ENCODE measurements at places on chromosomes 4 and X.

GRCh38 chr4:173446416-173446815 lies 47.5 kb upstream of the SCRG1 start:
- DNase-seq: no peak

DNA sequence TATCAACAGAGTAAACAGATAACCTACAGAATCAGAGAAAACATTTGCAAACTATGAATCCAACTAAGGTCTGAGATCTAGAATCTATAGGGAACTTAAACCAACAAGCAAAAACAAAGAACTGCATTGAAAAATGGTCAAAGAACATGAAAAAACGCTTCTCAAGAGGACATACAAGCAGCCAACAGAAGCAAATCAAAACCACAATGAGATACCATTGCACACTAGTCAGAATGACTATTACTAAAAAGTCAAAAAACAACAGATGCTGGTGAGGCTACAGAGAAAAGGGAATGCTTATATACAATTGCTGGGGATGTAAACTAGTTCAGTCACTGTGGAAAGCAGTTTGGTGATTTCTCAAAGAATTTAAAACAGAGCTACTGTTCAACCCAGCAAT lies 255.7 kb downstream of the TMEM47 start:
- no peak for DNase-seq

GRCh38 chr4:82748810-82749470 lies 49.7 kb downstream of the SCD5 start:
- no peak for DNase-seq

- DNase-seq: no peak
Observed at GRCh38 chrX:98516120-98516519, 1632.4 kb downstream of the RPA4 start.

DNA sequence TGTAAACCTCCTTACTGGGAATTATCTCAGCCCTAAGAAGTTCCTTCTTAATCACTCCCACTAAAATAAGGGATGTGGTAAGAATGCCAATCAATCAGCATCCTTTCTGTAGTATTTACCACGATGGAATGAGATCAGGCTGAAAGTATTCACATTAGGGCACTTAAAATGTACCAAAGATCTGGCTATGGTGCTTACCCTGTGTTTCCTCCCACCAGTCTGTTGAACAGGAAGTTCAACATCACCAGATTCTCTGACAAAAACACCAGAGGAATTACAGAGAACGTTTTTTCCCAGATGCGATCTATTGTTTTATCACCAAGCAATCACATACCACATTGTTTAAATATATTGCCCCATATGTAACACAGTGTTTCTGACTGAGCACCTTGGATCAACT lies 2.1 kb upstream of the CLCN3 start:
- no peak for DNase-seq

- DNase-seq: no peak
Observed at GRCh38 chrX:4670606-4671005, 957.2 kb upstream of the PRKX start.

- no peak for DNase-seq
Observed at GRCh38 chr4:48604527-48604926, 114.5 kb downstream of the ZAR1 start.

- DNase-seq: no peak
Observed at GRCh38 chr4:153483432-153484418, 17.6 kb downstream of the TMEM131L start.

DNA sequence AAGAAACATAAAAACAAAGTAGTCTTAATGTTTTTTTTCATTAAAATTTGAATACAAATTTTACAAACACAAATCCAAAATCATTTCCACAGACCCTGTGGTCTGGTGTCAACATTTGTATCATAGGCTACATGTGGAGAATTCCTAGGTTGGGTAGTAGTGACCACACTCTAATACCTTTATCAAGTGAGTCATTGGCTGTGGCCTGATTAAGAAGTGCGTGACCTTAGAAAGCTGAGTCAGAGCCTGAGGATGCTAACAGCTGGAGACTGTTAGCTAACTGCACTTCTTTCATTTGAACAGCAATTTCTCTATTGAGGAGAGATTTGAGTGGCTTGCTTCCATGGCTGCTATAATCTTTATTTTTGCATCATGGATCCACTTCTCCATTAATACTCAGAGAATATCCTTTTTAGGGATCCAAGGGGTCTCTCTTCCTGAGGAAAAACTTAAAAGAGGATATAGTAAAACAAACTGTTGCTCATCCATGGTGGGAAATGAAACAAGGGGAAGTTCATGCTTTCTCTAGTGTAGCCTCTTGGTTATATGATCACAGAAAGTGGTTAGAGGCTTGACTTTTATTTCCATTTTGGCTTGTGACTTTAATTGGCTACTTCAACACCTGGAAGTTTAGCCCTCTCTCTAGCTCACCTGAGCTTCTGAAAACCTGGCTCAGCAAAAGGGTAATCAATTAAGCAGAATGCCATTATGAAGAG lies 335.8 kb downstream of the PABPC4L start:
- DNase-seq: no peak

- DNase-seq: no peak
Observed at GRCh38 chrX:24410514-24411189, 50.2 kb downstream of the SUPT20HL1 start.

DNA sequence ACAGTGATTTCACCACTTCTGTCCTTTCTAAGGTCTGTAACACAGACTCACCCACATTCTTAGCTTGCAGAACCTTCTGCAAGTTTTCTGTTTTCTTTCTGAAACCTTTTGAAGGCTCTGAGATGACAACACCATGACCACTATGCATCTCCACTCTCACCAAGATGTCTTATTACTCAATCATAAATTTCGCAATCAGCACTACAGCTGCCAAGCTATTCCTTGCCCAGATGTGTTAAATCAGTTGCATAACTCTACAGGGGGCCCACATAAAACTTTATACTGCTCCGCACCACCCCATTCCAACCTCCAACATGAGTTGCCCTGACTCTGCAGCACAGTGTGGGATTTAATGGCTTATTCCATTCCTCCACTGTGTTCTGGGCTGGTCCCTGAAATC lies 229.9 kb downstream of the COL25A1 start:
- DNase-seq: no peak

DNA sequence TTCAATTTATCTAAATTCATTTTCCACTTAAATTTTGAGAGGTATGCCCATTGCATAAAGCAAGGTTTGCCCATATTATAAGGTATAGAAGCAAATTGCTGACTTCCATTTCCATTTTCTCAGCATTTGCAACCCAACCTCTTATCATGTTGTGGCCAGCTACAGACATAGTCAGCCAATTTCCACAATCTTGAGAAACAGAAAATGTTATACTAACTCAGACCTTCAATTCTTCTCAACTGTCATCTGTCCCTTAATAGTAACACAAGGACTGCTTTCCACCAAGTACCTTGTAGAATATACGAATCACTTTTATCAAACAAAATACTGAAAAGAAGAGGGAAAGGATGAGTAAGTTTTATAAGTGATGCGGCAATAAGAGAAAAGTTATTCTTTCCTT lies 11.2 kb upstream of the GRIA3 start:
- DNase-seq: no peak

GRCh38 chr4:175419236-175419718 lies 392.8 kb downstream of the GPM6A start:
- DNase-seq: no peak

- DNase-seq: no peak
Observed at GRCh38 chrX:24153178-24153795, 3.8 kb downstream of the ZFX start.

- DNase-seq: no peak
Observed at GRCh38 chr4:25823632-25824031, 39.2 kb downstream of the SEL1L3 start.

GRCh38 chr4:36054694-36055422 lies 189.5 kb downstream of the ARAP2 start:
- DNase-seq: no peak

DNA sequence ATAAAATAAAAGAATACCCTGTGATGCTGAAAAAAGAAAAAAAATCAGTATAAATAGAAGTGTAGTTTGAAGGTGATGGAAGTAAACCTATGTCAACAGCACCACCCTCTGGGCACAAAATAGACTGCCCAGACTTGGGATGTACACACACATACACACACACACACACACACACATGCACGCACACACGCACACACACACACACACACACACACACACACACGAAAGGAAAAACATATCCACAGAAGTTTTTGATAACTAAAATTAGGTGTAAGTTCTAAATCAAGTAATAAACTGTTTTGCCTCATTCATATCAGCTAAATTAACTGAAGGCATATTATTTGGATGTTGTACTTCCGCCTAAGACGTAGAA lies 40.5 kb downstream of the ANXA5 start:
- peak; percentile 32 for DNase-seq

- DNase-seq: no peak
Observed at GRCh38 chr4:39741401-39741800, 43.5 kb downstream of the UBE2K start.

DNA sequence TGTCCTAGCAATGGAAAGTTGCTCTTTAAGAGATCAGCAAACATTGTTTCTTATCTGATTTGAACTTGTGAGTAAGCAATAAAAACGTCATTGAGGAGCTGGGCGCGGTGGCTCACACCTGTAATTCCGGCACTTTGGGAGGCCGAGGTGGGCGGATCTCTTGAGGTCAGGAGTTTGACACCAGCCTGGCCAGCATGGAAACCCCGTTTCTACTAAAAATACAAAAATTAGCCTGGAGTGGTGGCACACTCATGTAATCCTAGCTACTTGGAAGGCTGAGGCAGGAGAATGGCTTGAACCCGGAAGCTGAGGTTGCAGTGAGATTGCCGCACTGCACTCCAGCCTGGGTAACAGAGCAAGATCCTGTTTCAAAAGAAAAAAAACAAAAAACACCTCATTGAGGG lies 11.2 kb upstream of the PLAC8 start:
- no peak for DNase-seq

GRCh38 chr4:14008494-14008893 lies 381.0 kb upstream of the BOD1L1 start:
- no peak for DNase-seq

DNA sequence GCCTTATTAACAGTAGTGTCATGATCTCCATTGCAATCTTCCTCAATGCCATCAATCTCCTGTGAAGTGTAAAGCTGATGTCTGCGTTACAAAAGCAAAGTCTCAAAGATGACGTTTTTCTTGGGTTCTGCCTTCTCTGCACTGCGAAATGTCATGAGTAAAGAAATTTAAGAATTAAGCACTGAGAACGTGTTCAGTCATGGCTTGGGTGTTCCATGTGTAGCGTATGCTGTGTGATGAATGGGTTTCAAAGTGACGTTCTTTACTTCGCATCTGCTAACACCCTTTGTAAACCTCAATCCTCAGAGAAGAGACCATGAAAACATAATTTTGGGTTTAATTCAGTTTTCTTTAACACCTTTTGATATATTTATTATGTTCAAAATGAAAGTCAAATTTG lies 999 bp downstream of the NAP1L5 start:
- no peak for DNase-seq

DNA sequence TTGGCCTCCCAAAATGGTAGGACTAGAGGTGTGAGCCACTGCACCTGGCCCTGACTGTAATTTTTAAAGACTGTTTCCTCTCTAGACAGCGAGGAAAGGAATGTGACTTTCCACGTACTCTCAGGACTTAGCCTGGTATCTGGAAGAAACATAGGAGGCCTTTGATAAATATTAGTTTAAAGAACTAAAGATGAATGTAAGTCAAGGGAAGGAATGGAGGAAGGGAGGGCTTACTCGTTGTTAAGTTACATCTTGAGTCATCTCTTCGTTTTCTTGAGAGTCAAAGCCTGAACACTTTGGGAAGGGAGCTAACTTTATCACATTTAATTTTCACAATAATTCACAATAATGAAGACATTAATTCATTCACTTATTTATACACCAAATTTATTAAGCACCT lies 7.2 kb upstream of the LNX1 start:
- DNase-seq: no peak

DNA sequence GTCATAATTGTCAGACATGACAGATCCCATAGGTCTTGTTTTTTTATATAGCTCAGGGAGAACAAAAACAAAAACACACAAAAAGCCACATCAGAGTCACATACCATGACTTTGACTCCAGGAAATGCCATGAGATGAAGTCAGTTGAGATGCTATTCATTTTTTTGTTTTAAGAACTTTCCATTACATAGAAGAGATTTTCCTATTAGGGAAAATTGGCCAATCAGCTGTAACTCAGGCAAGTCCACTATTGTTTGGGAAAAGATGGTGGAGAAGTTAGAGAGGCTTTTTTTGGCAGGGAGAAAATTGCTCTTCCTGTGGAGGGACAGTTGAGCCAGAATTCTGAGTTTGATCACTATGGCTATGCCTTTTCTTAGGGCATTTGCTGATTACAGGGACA lies 72.6 kb downstream of the SMARCA5 start:
- DNase-seq: no peak

GRCh38 chrX:155054255-155054654 lies 16.7 kb downstream of the CMC4 start:
- no peak for DNase-seq

GRCh38 chr4:21664355-21664754 lies 284.2 kb downstream of the KCNIP4 start:
- no peak for DNase-seq

DNA sequence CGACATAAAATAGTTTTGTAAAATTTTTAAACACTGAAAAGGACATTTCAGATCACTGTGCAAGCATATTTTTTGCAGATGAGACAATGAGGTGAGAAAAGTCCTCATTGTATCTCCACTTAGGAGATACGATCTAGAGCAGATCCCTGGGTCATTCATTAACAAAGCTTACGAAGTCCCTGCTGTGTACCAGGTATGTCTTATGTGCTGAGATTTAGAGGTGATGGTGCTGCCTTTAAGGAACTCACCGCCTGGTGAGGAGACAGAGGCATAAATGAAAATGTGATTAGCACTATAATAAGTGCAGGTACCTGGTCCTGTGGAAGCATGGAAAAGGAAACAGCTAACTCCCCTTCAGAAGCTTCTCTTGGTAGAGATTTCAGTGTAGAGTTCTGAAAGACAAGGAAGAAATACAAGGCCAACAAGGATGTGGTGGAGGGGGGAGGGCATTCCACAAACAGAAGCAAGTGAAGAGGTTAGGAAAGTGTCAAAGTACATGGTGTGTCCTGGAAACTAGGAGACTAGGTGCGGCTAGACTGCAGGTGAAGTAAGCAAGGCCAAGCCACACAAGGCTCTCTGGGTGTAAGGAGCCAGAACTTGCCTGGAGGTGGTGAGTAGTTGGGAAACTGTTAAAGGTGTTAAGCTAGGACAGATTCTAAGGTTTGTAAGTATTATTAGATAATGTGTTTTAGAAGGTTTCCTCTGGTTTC lies 1.5 kb upstream of the NDNF start:
- DNase-seq: no peak

DNA sequence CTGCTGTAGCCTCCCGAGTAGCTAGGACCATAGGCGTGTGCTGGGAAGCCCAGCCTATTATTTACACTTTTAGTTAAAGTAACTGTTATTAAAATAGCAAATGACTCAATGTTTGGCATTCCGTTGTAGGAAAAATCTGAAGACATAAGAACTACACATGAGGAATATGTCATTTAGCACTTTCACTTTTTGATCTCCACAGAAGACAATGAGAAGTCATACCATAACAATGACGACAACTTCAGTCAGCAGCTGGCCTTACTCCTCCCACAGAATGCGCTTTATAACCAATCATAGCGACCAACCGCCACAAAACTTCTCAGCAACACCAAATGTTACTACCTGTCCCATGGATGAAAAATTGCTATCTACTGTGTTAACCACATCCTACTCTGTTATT lies 6.7 kb downstream of the GPR34 start:
- DNase-seq: peak; percentile 21

Data from activated T-cell treated with anti-CD3 and anti-CD28 coated beads, Interleukin-2, amount 50 U/mL, for 72 hours (primary cell).